Fibroblast of lung (primary cell): ENCODE measurements at places on chromosomes 5 and 9. TPM values are rescaled to one million over a fixed set of nuclear protein-coding genes. Genes with fewer than 3 reads are reported as not detected.

GRCh38 chr9:112765281-112765680 lies 14.7 kb downstream of the SNX30 start:
- DNase-seq: no peak

GRCh38 chr9:109440797-109441287 lies 57.3 kb downstream of the PTPN3 start:
- peak; percentile 84 for DNase-seq

- peak; percentile 99 for DNase-seq
Observed at GRCh38 chr5:140700177-140701144, at the start of gene ZMAT2. Gene ZMAT2, plus strand, starts transcription at chr5:140700447. Its CDS starts 14 bp downstream, at chr5:140700461.

GRCh38 chr5:153629027-153629895 lies 138.8 kb downstream of the GRIA1 start:
- peak; percentile 97 for DNase-seq

- no peak for DNase-seq
Observed at GRCh38 chr5:177307544-177308363, 3.9 kb downstream of the MXD3 start.

- no peak for DNase-seq
Observed at GRCh38 chr5:110053824-110054223, 364.1 kb downstream of the MAN2A1 start.

- DNase-seq: no peak
Observed at GRCh38 chr5:95134326-95134725, 150.6 kb downstream of the MCTP1 start.

- no peak for DNase-seq
Observed at GRCh38 chr9:98568909-98569469, 139.7 kb downstream of the GABBR2 start.

DNA sequence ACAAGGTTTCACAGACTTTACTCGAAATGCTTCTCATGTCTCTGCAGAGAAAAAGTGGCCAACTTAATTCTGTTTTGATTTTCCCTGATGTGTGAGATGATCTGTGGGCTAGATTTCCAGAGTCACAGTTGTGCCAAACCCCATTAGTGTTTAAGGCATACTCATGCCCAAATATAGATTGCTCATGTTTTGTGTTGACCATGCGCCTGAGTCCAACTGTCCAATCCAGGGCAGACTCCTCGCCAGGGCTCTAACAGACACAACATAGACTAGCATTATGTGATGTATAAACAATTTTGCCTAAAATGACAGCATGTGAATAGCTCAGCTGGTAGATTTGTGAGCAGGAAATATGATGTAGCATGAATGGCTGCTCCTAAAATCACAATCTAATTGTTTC lies 128.1 kb downstream of the PRDM6 start:
- DNase-seq: peak; percentile 54

GRCh38 chr5:160029004-160029403 lies 20.1 kb downstream of the TTC1 start:
- no peak for DNase-seq

DNA sequence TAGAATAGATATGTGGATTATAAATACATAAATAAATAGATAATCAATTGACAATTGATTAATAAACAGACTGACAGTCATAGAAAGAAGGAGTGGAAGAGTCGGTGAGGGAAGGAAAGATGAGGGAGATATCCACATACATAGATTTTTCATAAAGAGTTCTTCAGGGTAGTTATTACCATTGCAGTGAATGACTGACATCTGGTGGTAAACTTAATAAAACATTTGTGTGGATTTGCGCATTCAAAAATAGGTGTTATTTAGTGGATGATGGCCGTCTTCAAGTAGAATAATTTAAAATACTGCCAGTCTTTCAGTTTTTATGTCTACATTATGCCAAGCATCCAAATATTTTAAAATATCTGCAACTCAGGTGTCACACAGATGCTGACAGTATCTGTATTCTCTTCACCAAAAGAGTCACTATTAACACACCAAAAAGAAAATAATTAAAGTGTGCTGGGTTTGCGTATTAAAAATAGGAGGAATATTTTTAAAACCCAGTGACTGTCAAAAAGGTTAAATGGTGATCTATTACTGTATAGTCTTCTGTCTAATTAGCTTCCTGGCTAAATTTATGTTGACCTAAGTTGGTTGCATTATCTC lies 78.8 kb downstream of the GIN1 start:
- peak; percentile 81 for DNase-seq

- no peak for DNase-seq
Observed at GRCh38 chr9:24698881-24699518, 153.3 kb upstream of the IZUMO3 start.

DNA sequence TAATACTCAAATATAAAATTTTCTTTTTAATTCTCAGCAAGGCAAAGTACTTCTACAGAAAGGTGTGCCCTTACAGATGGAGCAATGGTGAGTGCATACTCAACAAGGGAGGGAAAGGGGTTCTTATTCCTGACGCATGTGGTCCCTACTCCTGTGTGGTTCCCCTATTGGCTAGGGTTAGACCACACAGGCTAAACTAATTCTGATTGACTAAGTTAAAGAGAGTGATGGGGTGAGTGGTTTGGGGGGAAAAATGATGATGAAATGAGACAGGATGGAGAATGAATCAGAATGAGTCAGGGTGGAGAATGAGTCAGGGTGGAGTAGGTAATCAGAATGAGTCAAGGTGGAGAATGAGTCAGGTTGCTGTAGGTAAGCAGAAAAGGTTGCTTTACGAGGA lies 22.9 kb upstream of the HMGCS1 start:
- peak; percentile 25 for DNase-seq

Gene SAPCD2
- 0.26 and 2.8 TPM in 2 replicates for total RNA-seq

Gene MELK
- 6.2 and 14.2 TPM in 2 replicates for total RNA-seq

Gene GABRA6
- total RNA-seq: not detected in 2 replicates

Gene ST6GALNAC6
- 60.9 and 69.5 TPM in 2 replicates for total RNA-seq
